ENCODE measurements at places on chromosomes 5 and 9.

GRCh38 chr9:106637486-106637885, 225.5 kb upstream of the ZNF462 start:
- DNase-seq: no peak

GRCh38 chr5:177309351-177310191, 2.1 kb downstream of the MXD3 start:
- peak; percentile 43 for DNase-seq

- DNase-seq: no peak
Measured at GRCh38 chr5:166695326-166695725, 1596.1 kb upstream of the WWC1 start.

DNA sequence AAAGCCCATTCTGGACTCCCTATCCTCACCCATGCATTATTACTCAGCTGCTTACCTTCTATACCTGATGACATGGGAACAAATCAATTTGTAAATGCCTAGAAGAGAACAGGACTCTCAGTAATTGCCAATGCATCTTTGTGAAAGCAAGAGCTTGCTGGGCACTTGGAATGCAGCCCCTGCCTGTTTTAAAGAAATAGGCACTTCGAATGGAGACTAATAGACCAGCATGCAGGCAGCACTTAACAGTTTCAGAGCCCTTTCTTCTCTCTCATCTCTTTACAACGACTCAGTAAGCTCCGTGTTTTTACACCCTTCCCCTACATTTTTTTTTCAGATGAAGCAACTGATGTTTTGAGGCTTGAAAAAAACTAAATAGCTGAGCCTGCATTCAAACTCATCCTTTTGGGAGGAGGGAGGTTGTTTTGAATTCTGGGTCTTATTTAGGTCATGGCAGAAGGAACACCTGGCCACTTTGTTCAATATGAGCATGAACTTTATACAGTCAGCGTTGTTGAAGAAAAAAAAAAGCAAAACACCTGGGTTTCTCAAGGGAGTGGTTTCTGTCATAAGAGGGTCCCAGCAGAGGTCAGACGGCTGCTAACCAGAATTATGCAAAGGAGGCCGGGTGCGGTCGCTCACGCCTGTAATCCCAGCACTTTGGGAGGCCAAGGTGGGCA, 34.6 kb upstream of the WHRN start:
- DNase-seq: no peak

DNA sequence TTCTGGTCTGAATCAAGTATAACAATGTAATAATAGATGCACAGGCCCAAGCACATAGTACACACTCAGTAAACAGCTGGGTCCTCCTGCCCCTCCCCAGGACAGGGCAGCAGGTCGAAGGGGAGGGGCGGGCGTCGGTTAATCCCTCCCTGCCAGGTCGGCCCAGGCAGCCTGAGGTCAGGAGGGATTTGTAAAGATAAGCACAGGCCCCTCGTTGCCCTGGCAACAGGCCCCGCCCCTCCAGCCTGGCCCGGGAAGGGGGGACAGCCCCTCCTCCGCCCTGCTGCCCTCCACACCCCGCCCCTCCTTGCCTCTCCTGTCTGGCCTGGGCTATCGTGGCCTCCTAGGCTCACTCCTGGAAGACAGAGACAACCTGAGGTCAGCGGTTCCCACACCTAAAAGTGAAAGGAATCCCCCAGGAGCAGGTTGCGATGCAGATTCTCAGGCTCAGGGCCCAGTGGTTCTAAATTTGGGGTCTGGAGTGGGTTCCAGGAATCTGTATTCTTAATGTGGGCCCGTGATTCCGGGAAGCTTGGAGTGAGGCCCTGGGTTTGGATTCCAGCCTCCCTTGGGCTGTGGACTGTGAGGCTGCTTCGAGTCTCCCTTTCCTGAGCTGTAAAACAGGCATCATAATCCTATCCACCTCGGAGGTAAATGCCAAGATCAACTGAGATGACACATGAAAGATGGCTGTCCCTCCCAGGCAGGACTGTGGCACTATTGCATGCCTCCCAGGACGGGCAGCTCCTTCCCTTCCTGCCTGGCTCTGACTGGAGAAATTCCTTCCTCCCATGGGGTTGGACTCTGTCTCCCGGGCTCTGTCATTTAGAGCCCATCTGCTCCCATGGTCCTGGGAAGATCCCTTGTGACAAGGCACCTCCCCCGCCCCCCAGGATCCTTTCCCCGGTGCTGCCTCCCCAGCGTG, 4.4 kb downstream of the CRB2 start:
- DNase-seq: no peak

DNA sequence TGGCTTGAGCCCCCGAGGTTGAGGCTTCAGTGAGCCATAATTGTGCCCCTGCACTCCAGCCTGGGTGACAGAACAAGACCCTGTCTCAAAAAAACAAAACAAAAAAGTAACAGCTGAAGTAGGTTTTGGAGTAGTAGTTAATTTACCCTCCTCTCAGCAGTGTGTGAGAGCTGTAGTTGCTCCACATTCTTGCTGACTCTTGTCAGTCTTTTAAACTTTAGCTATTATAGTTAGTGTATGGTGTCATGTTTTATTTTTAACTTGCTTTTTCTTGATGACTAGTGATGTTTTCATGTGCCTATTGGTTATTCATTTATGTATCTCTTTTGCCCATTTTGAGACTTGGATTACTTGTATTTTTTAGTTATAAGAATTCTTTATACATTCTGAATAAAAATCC, 52.9 kb upstream of the DHFR start:
- no peak for DNase-seq

DNA sequence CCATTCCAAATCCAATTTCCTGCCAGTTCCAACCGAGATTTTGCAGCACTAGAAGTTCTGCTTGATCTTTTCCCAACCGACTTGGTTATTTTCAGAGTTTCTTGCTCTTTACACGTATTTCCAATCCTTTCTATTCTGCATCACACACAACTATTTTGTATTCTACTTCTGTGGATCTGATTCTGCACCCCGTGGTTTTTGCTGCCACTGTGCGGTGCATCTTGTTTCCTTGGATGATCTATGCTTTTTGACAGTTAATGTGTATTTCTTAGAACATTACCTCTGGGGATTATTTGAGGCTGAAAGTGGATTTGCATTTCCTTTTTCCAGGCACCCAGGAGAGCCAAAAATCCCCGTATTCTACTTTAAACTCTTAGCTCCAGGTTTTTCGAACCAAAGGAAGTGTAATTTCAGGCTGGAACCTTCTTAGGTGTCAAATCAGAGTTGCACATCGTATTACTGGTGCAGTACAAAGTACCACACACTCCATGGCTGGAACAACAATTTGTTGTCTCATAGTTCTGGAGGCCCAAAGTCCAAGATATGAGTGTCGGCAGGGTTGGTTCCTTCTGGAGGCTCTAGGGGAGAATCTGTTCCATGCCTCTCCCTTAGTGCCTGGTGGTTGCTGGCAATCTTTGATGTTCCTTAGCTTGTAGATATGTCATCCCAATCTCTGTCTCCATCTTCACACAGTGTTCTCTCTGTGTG, 14.7 kb upstream of the SARDH start:
- no peak for DNase-seq

- DNase-seq: no peak
Measured at GRCh38 chr5:17308326-17309065, 91.1 kb downstream of the BASP1 start.

- DNase-seq: peak; percentile 11
Measured at GRCh38 chr5:173618927-173619519, 2.6 kb upstream of the BOD1 start.

DNA sequence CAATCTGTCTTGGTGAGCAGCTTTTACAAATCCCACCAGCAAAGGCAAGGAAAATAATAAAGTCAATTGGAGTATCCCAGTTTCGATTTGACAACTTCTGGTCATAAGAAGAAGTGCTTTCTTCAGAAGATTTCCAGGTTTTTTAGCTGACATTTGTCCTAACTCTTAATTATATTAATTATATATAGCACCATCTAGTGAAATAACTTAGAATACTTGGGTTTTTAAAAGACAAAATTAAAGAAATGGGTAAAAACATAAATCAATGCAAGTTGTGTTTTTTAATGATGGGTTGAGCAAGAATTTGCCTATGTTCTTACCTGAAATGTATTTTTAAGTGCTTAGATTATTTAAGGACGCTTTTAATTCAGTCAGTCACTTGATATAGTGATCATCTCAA, 421.8 kb downstream of the ACTL7B start:
- no peak for DNase-seq

DNA sequence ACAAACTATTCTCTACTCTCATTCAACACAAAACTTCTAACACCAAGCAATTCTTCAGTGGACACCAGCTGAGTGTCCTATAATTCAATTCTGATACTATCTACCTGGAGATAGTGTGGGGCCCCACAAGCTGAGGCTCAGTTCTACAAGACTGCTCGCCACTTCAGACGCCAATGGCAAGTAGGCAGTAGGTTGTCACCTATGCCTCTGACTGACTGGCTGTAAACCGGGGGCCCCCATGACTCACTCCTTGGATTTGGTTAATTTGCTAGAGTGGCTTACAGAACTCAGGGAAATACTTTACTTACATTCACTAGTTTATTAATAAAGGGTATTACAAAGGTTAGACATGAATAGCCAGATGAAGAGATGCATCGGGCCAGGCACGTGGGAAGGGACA, 21.5 kb downstream of the INIP start:
- DNase-seq: no peak

GRCh38 chr5:81134066-81134465, 99.1 kb upstream of the CKMT2 start:
- no peak for DNase-seq

DNA sequence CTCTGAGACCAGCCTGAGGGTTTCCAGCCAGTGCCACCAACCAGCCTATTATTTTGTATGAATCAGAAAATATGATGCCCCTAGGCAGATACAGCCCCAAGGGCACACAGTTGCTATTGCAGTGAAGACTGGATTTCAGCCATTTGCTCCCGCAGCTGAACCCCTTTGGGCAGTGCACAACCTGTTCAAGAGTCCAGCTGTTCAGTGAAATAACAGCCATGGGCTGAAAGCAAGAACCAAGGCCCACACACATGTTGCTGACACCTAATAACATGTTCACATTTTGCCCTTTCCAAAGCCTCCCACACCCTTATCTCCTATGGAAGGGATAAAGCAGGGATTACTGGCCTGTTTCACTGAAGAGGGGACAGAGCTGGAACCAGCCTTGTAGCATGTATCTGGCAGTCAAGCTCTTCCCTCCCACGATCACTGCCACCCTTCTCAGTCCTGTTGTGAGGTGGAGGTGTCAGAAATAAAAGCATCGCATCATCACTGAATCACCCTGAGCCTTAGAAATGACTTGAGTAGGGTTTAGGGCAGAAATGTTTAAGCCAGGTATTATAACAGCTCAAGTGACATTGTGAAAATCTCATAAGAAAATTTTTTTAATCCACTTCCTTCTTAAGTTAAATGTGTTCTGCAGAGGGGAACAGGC, 137.1 kb upstream of the FSTL4 start:
- DNase-seq: no peak

GRCh38 chr9:127720031-127720864, 4.4 kb downstream of the TTC16 start:
- no peak for DNase-seq

- no peak for DNase-seq
Measured at GRCh38 chr9:99748266-99748665, 73.4 kb upstream of the NR4A3 start.
